ENCODE measurements at places on chromosomes 12 and 14.

- DNase-seq, result no peak
Observed at GRCh38 chr12:101604132-101604531, 9.4 kb downstream of the MYBPC1 start.

GRCh38 chr12:674272-674781 lies 11.1 kb upstream of the NINJ2 start:
- peak; percentile 45 for DNase-seq

DNA sequence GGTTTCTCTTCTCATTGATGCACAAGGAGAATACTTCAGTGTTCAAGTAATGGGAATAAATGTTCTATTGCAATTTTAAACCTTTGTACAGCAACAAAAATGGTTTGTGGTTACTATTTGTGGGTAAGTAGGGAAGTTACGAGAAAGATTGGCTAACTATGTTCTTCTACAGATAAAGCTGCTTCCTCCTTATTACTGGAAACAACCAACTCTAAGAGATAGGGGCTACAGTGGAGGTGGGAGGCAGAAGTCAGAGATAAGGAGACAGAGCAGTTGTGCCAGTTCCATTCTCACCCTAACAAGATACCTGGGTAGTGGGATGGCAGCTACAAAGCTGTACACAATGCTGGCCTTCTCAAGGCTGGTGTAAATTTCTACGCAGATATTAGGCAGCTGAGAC lies 16.2 kb downstream of the NOXRED1 start:
- DNase-seq, result peak; percentile 41

DNA sequence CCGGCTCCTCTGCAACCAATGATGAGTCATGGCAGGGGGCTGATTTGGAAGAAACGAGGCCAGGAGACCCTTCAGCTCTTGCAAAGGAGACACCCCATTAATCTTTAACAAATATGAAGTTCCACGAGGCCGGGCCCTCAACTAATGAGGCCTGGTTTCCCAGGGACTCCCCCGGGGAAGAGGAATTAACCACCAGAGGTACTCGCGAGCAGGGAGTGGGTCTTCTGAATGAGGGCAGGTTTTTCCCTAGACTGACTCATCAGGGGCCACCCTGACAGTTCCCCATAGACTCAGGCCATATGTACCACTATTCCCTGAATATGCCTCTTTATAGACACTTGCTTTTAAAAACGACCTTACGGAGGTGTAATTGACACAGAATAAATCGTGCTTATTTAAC lies 150.7 kb upstream of the LHX5 start:
- DNase-seq, result no peak

DNA sequence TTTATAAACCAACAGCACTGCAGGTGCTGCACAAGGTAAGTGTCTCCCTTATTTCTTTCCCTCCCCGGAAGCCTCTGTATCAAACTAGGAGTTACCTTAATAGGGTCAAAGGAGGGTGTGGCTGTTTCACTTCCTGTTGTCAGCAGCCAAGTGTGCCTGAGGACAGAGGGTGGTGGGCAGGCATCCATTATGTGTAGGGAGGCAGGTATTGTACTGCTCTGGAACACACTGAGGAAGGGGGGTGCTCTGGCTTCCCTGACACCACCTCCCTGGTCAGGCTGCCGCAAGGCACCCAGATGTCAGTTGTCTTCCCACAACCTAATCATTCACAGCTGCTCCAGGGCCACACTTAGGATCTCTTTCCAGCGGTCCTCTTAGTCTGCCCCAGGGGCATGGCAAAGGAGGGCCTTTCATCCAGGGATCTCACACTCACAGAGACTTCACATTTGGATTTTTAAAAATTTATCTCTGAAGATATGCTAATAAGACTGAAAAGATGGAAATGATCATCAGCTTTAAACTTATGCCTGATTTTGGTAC lies 132.0 kb upstream of the ARHGAP5 start:
- DNase-seq, result no peak

DNA sequence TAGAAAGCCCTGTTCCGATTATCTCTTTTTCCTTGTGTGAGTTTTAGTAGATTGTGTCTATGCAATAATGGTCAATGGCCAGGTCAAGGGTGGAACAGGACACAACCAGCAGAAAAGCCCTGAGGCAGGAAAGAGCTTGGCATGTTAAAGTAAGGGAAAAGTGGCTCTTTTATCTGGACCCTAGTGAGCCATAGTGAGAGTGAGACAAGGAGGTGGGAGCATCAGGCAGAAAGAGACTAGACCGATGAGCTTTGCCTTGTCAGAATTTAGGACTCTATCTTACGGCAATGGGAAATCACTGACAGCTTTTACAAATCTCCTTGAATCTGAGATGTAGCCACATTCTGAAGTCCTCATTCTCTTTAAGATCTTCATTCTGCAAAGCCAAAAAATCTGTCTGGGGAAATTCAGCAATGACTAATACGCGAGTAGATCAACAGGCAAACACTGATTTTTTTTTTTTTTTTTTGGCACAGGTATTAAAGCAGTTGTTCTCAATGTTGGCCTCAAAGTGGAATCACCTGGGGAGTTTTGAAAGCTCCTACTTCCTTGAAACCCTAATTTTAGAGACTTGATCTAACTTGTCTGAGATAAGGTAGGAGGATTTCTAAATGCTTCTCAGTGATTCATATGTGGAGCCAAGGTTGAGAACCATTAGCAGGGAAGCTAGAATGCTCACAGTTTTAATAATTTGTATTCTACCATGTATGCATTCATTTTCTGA lies 33.9 kb downstream of the TMEM19 start:
- DNase-seq, result no peak

GRCh38 chr14:62062645-62063044 lies 300.4 kb downstream of the SNAPC1 start:
- no peak for DNase-seq

DNA sequence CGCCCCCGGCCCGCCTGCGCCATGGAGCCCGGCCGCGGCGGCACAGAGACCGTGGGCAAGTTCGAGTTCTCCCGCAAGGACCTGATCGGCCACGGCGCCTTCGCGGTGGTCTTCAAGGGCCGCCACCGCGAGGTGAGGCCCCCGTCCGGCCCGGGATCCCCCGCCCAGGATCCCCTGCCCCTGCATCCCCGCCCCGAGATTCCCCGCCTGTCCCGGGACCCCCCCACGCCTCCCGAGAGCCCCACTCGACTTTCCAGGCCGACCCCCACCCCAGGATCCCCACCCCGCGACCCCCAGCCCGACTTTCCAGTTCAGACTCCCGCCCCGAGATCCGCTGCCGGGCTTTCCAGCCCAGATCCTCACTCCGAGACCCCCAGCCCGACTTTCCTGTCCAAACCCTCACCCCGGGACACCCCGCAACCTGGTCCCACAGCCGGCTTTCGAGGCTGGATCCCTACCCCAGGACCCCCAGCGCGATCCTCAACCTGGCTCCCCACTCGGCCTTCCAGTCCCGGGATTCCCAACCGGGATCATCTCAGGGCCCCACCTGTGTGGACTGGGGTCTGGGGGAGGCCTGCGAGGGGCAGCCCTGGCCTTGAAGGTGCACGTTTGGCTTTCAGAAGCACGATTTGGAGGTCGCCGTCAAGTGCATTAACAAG lies 688 bp downstream of the ULK1 start:
- no peak for DNase-seq

DNA sequence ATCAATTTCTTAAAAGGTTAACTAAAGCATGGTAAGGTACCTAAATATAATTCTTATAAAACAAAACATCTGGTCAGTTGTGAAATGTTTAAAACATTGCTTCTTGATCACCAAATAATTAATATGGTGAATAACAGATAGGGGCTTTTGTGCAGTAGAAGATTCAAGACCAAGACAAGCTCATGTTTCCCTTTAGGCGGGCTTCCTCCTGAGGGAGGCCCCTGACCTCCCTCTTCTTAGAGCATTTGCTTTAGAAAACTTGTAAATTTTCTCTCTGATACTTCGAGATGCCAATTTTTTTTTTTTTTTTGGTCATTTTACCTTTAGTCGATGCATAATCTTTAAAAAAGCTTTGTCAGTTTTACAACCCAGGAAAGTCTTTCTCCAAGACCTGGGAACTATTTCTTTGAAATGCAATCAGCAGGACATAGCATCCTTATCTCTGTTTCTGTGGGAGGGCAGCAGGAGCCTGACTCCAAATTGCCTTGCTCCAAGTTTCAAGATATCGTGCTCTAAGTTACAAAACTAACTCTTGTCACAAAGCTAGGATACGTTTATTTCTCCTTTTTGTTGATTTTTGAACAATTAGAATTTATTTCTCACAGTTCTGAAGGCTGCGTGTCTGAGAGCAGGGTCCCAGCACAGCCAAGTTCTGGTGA lies 66.6 kb upstream of the BICD1 start:
- DNase-seq, result no peak

- DNase-seq, result no peak
Observed at GRCh38 chr12:101727098-101727497, 12.2 kb downstream of the SYCP3 start.

GRCh38 chr12:18583655-18584054 lies 154.2 kb downstream of the PLCZ1 start:
- no peak for DNase-seq

GRCh38 chr12:42056130-42056529 lies 88.5 kb downstream of the GXYLT1 start:
- peak; percentile 66 for DNase-seq

GRCh38 chr12:108000111-108000510 lies 129.0 kb upstream of the WSCD2 start:
- DNase-seq, result no peak

DNA sequence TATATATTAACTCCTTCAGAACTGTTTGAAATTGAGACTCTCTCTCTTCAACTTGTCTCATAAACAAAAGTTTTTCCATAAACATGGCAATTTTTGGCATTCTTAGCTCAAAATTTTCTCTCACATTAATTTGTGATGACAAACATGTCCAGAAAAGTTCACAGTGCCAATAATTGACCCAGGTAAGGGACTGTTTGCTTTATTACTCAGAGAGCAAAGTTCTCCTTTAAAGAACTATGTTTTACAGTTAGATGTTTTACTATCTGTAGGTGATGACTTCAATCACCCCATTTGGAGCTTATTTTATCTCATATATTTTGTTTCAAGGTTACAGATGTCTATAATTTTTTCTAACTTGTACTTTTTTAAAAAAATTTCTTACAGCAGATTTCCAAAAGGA lies 855.6 kb downstream of the SLC16A7 start:
- DNase-seq, result no peak

GRCh38 chr12:54984658-54985376 lies at the start of gene TESPA1:
TSS of gene TESPA1 (minus strand) at chr12:54984762. CDS start at chr12:54974562, 10,200 bp downstream.
- DNase-seq, result peak; percentile 17

GRCh38 chr14:56339855-56340701 lies 221.9 kb downstream of the PELI2 start:
- DNase-seq, result peak; percentile 90

DNA sequence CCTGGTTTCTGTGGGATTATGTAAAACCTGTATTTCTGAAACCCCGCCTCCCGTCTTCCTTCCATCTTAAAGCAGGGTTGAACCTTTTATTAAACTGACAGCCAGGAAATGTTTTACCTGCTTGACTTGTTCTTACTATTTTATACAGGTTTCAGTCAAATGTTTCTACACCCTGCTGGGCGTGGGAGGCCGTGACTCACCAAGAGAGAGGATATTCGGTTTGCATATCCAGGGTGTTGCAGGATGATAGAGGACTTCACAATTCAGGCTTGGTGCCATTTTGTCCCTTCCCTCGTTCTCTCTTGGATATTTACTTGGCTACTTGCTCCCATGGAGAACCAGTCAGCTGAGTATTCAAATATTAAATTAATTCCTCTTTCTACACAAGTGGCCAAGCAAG lies 69.7 kb downstream of the ARF6 start:
- DNase-seq, result no peak

DNA sequence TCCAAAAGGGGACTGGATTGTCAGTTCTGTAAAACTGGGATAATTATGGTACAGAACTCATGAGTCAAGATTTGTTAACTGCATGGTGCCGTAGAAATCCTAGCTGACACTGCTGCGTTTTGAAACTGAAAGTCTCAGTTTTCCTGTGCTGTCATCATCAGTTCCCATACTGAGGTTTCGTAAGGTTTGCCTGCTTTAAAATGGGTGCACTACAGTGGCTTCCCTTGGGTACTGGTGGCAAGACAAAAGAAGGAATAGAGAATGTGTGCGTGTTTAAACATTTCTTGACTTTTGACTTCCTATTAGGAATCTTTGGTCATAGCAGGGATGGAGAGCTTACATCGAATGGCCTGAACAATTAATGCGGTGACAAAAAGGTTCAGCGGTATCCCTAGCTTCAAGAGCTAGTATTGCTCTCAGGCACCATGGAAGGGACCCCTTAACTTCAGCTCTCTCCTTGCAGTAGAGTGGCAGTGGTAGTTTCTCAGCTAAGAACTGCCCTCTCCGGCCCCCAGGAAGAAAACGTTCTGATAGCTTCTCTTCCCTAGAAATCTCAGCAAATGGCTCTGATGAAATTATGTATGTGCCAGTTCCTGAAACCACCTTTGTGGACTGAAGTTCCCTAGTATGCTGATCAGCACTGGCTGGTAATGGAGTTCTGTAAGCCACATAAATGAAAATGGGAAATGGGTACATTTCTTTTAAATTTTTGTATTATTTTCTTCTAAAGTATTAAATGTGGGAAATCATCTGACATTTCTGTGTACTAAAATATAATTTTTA lies 28.9 kb downstream of the ANO6 start:
- no peak for DNase-seq

DNA sequence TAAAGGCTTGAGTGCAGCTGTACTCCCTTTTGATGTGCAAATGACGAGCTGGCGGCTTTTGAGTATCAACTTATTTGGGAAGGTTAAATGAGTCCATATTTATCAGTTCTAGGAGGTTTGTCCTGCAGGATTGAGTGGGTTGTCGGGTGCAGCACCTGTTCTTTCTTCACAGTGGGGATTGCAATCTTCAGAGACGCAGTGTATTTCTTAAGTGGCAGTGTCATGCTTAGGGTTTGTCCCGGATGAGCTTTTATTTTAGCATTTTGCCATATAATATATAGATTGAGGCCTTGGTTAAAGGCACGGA lies 1.2 kb downstream of the FUT8 start:
- DNase-seq, result no peak

- peak; percentile 49 for DNase-seq
Observed at GRCh38 chr12:42568952-42569915, 20.3 kb downstream of the PRICKLE1 start.

- DNase-seq, result no peak
Observed at GRCh38 chr12:78981-79380, 12.4 kb downstream of the IQSEC3 start.

GRCh38 chr12:128754275-128754674 lies 69.5 kb downstream of the SLC15A4 start:
- no peak for DNase-seq

- no peak for DNase-seq
Observed at GRCh38 chr12:49949866-49950265, 671 bp upstream of the AQP2 start.

DNA sequence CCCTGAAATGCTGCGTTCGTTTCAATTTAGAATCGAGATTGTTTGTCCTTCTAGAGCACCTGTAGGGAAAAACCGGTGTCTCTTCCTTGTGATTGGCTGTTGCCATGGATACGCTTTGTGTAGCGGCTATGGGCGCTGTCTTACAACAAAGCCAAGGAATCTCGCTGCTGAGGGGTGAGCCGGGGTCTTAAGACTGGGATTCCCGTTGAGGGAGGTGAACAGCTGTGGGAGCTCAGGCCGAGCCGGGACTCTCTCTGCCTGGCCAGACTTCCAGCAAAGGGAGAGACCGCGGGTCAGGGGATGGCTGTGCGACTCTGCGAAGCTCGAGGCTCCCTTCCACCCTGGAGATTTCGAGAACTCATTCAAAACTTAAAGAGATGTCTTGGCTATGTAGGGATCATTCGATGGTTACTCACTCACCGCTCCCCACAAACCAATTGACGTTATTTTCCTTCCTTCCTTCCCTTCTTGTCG lies at the start of the genes LRRIQ1 and TSPAN19:
Gene LRRIQ1, plus strand, starts transcription at position 118 of the 474 bp plus-strand sequence. CDS start 1,826 bp downstream, outside the sequence.
Gene TSPAN19, minus strand, starts transcription at position 44 of the 474 bp plus-strand sequence. CDS start 6,331 bp downstream, outside the sequence.
- DNase-seq, result no peak

- no peak for DNase-seq
Observed at GRCh38 chr12:94074980-94075629, 73.3 kb upstream of the PLXNC1 start.

- peak; percentile 21 for DNase-seq
Observed at GRCh38 chr14:105294142-105294597, 6.6 kb downstream of the BRF1 start.
